Ovary (tissue), 10 donors: ENCODE measurements at places on chromosomes 13 and 19.

DNA sequence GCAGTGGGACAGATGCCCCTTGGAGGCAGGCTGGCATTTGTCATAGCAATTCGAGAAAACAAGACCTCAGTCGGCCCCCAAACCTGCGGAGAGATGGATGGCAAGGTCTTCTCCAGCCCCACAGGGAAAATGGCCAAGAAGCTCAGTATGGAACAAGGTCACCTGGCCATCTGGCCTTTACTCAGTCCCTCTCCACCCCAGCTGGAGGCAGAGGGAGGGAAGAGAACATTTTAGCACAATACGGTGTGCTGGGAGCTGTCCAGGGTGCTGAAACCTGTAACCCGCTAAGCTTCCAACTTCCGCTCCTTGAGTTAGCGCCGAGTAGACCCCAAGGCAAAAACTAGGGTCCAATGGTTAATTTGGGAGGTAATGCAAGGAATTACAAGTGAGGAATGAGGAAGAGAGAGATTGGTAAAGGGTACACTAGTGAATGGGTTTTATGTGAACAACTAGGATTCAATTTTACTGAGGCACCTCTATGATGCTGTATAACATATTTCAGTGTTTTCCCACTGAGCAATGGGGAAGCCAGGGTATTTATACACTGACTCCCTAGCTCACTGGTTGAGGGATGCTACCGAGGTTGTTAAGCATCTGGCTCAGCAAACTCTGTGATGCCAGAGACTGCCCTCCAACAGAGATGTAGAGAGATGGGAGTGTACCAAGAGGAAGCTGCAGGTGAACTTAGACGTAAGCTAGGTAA lies 64.3 kb downstream of the CACNA1A start:
- H3K4me1 ChIP-seq: no peaks in the 10 kb centered on the region
- no peak for DNase-seq
- no peaks in the 10 kb centered on the region for H3K36me3 ChIP-seq

- DNase-seq: peak; percentile 69
- H3K27me3 ChIP-seq: no peaks in the 10 kb centered on the region
- no peak overlapping the region for H3K27ac ChIP-seq
- peaks cover 2% of the 10 kb centered on the region for H3K4me1 ChIP-seq
Measured at GRCh38 chr19:29942404-29943261, 594 bp downstream of the URI1 start.

DNA sequence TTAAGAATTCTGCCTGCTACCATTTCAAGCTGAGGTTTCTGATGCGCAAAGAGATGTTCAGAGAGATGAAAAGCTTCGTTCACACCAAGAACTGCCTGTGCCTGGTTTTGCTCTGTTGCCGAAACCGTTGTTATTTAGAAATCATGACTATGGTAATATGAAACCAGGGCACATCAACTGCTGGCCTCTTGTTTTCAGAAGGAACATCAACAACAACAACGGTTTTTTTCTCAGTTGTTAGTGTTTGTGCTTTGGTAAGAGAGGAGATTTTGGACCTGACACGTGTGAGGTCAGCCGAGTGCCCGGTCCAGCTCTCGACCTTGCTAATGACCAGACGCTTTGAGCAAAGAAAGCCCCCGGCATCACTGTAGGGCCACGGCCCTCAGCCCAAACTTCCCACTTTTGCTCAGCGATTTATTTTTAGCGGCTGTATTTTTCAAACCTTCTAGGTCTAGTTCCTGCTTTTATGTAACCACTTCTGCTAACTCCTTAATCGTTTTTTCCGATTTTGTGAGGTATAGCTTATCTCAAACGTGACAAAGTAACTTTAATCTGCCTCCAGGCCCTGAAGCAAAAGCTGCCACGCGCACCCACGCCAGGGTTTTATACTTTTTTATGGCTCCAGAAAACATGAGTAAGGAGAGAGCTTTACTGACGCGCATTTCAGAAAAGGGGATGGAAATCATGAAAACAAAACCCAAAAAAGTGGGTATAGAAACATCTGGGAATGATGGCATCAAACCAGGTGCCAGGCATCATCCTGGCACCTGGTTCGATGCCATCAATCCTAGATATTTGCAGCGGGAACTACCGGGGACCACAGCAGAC lies 42.0 kb downstream of the KLF2 start:
- H3K27ac ChIP-seq: no peak overlapping the region
- H3K4me3 ChIP-seq: no peak overlapping the region
- no peaks in the 10 kb centered on the region for H3K36me3 ChIP-seq

- no peaks in the 10 kb centered on the region for H3K36me3 ChIP-seq
- no peaks in the 10 kb centered on the region for H3K27me3 ChIP-seq
- no peak for DNase-seq
- H3K4me1 ChIP-seq: no peaks in the 10 kb centered on the region
- no peak overlapping the region for H3K27ac ChIP-seq
Measured at GRCh38 chr19:32453736-32454135, 48.2 kb downstream of the DPY19L3 start.

DNA sequence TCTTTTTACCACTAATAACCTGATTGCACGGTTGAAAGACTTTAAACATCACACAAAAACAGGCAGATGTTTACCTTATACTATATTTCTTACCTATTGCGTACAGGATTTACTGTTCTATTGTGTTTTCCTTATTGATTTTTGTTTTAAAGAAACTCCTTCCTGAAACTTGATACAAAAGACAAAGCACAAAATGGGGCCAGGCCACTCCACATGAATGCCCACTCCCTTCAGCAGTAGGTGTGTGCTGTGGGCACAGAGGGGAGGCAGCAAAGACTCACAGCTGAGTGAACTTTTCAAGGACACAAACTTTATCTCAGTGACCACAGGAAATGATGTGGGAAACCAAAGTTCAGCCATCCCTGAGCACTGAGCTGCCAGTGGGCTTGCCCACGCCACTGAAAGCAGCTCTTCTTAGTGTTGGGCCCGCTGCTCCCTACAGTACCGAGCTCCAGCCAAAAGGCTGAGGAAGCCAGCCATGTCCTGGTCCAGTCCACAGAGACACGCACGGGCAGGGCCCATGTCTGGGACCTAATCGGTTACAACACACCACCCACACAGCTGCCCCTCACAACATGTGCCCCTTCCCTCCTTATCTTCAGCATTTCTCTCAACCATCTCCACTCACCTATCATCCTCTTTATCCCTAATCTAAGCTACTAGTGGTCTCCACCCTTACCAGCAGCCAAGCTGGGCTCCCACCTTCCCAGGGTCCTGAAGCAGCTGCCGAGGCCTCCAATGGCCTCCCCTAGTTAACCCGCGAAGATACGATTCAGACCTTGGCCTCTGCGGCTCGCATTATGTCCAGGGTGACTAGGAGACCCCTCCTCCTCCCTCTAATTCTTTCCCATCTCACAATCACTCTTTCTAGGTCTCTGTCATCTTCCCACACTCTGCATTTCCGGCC lies 39.5 kb downstream of the ATP7B start:
- no peak overlapping the region for H3K27ac ChIP-seq
- H3K27me3 ChIP-seq: no peaks in the 10 kb centered on the region
- H3K4me3 ChIP-seq: no peak overlapping the region
- H3K4me1 ChIP-seq: no peaks in the 10 kb centered on the region
- H3K36me3 ChIP-seq: no peaks in the 10 kb centered on the region

- H3K4me3 ChIP-seq: no peak overlapping the region
- no peaks in the 10 kb centered on the region for H3K4me1 ChIP-seq
- no peak for DNase-seq
Measured at GRCh38 chr19:41588497-41589209, 12.7 kb downstream of the CEACAM21 start.

DNA sequence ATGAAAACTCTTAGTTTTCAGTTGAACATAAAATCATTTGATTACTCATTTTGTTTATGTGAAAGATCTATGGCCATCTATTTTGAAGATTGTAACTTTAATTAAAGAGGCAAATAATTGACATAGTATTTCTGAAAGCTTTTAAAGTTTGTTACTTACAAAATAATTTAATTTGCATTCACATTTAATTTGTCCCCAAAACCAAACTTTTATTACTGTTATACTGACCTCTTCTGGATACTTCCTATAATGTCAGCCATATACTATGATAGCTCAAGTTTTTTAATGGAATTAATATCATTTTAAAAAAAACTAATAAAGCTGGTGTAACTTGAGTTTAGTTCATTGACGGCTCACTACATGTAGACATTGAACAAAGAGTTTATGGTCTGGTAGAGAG lies 4.9 kb upstream of the SGCG start:
- H3K4me1 ChIP-seq: no peaks in the 10 kb centered on the region
- no peak overlapping the region for H3K4me3 ChIP-seq
- H3K27ac ChIP-seq: no peak overlapping the region
- no peak for DNase-seq

DNA sequence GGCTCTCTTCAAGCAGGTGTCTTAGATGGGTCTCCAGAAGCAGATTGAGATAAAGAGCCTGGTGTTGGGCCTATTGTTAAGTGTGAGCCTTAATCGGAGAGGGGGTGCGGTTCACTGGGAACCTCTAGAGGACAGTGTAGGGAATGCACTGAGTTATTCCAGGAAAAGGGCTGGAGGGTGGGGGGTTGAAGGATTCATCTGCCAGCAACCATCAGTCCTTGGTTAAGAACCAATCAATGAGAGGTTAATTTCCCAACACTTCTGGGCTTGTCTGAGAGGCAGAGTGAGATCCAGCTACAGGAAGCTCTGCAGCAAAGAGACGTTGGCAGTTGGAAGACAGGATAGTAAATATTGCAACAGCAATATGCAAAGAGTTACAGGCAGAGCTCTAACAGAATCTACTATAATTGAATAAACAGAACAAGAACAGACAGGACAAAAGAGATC lies 28.7 kb downstream of the CYP4F2 start:
- H3K27me3 ChIP-seq: no peaks in the 10 kb centered on the region
- no peak overlapping the region for H3K27ac ChIP-seq
- DNase-seq: no peak
- no peak overlapping the region for H3K4me3 ChIP-seq
- H3K4me1 ChIP-seq: no peaks in the 10 kb centered on the region

DNA sequence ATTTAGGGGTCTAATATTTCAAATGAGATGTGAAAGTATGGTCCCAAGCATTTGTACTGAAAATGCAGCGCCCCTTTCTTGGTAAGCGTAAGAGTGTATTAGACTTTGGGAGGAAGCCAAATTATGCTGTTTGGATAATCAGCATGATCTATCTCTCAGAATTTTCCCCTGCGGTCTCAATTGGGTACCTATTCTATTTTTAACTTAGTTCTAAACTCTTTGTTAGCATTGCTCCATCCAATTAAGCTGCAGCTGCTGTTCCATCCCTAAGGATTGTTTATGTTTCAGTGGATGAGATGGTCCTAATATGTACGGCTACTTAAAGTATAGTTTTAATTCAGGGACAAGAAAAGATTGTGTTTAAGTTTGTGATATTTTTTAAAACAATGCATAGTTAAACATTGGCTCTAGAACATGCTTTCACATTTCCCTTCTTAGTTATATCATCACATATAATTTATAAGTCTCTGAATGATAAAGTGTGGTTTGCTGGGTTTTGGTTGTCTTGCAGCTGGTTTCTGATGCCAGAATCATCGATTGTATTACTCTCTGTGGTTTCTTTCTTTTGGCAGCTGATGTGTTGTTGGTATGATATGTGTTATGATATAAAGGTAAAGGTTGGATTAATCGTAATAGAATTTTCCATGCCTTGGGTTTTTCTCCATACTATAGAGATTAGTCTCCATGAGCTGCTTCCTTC lies 15.0 kb downstream of the POLR1D start:
- no peaks in the 10 kb centered on the region for H3K36me3 ChIP-seq
- H3K4me3 ChIP-seq: no peak overlapping the region
- H3K4me1 ChIP-seq: peaks cover 4% of the 10 kb centered on the region
- DNase-seq: no peak
- H3K27me3 ChIP-seq: no peaks in the 10 kb centered on the region

- no peaks in the 10 kb centered on the region for H3K36me3 ChIP-seq
- no peak for DNase-seq
- H3K4me3 ChIP-seq: no peak overlapping the region
- no peaks in the 10 kb centered on the region for H3K27me3 ChIP-seq
- no peak overlapping the region for H3K27ac ChIP-seq
- H3K4me1 ChIP-seq: no peaks in the 10 kb centered on the region
Measured at GRCh38 chr13:23644126-23644419, 73.9 kb downstream of the TNFRSF19 start.

- H3K4me3 ChIP-seq: peak overlapping the region; percentile 44
- peaks cover 3% of the 10 kb centered on the region for H3K4me1 ChIP-seq
- H3K36me3 ChIP-seq: no peaks in the 10 kb centered on the region
- H3K27me3 ChIP-seq: no peaks in the 10 kb centered on the region
Measured at GRCh38 chr19:52638601-52639000, 446 bp upstream of the ZNF83 start.

DNA sequence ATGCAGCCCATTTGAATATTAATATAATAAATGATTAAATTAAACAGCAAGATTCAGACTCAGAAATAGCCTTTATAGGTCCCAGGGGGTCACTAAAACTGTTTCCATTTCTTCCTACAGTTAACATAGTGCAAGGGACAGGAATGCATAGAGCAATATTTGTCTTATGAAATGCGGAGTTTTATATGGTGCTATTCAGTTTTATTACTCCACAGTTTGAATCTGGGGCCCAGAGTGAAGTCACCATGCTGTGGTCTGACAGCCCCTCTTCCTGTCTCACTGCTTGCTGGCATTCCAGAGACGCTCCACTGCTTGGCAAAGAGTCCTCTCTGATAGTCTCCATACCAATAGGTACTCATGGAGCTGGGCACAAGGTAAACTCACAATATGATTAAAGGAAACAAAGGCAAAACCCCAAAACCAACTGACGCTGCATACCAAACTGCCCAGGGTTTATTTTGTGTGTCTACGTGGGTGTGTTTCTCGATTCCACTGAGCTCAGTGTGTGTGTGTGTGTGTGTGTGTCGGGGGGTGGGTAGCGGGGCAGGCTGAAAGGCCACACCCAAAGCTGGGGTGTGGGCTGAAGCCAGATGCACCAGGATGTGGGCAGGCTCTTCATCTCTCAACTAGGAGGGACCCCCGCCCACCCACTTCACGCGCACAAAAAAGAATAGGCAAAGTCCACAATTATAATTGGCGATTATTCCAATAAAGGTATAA lies 277.9 kb downstream of the TSHZ3 start:
- H3K27ac ChIP-seq: no peak overlapping the region
- no peaks in the 10 kb centered on the region for H3K36me3 ChIP-seq
- no peak for DNase-seq
- no peaks in the 10 kb centered on the region for H3K27me3 ChIP-seq
- H3K4me3 ChIP-seq: no peak overlapping the region

GRCh38 chr19:55389386-55390317 lies 3.9 kb downstream of the RPL28 start:
- no peaks in the 10 kb centered on the region for H3K36me3 ChIP-seq
- no peak for DNase-seq
- H3K27me3 ChIP-seq: no peaks in the 10 kb centered on the region
- no peak overlapping the region for H3K27ac ChIP-seq

DNA sequence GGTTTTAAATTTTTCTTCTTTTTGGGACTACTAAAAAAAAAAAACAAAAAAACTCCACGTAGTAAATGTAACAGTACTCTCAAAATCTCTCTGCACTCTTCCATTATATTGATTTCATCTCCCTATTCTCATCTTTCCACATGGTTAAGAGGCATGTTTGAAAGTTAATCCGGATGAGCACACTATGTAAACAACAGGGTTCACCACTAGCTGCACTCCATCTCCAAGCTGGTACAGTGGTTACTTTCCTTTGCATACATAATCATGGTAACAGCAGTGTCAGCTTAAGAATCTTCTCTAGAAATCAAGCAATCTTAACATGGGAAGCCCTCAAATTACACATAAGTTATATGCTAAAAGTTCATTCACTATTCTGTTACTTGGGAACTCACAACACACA lies 92.6 kb downstream of the MIPEP start:
- H3K36me3 ChIP-seq: no peaks in the 10 kb centered on the region
- H3K27me3 ChIP-seq: no peaks in the 10 kb centered on the region
- no peak for DNase-seq
- no peak overlapping the region for H3K27ac ChIP-seq

- no peak overlapping the region for H3K27ac ChIP-seq
- DNase-seq: no peak
- H3K4me3 ChIP-seq: no peak overlapping the region
- no peaks in the 10 kb centered on the region for H3K36me3 ChIP-seq
- H3K4me1 ChIP-seq: peaks cover 6% of the 10 kb centered on the region
Measured at GRCh38 chr13:109740721-109741120, 45.7 kb downstream of the IRS2 start.
